ENCODE measurements at places on chromosomes 4 and X.

GRCh38 chrX:20056704-20057103, 60.0 kb downstream of the MAP7D2 start:
- DNase-seq, result no peak

DNA sequence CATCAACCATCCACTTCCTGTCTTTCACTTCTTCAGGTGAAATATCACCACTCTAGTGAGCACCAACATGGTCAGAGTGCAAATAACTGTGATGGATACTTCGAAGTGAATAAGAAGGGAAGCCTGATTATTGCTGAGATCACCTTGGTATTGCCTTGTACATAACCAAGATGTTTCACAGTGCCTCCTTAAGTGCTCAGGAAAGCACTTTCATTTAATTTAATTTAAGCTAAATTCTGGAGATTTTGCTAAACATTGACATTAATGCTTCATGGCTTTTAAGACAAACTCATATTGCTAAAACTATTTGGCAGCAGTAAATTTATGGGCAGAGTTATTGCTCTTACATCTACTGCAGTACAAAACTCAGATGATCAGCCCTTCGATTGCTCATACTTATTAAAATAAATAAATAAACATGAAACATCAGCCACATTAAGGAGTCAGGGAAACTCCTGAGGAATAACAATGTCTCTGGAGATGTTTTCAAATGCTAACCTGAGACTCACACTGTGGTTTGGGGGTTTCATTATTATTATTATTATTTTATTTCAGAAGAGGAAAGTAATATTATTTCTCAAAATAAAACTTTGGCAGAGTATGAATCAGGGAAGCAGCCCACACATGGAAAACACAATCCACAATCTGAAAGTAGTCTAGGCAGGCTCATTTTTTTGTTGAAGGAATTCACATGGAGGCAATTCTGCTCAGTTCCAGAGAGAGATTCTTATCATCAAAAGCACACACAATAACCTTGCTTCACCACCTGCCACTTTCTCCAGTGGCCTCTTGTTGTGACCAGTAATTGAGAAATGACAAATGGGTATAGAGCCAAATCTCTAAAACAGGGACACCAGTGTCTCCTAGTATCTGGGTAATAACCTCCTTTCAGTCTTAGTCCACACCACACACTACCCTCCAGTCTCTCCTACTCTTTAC, 344.2 kb downstream of the MAPK10 start:
- no peak for DNase-seq

GRCh38 chr4:120281581-120281980, 214.9 kb upstream of the MAD2L1 start:
- no peak for DNase-seq

DNA sequence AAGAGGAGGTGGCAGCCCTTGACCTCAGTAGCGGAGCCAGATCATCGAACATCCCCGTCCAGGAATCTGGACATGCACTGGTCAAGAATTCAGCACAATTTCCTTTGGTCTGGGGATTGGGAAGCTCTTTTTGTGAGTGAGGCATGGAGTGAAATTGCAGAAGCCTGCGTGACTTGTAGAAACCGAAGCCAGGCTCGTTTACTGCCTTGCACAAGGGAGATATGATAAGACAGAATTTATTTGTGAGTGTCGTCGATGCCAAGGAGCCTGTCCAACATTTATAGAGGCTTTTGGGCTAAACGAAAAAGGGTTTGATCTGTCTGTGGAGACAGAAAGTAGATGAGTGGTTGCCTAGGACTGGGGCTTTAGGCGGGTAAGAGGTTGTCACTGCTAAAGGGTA, 50.6 kb downstream of the TBL1X start:
- no peak for DNase-seq

- DNase-seq, result no peak
Measured at GRCh38 chr4:122824616-122825015, 2.0 kb upstream of the FGF2 start.
